ENCODE measurements at places on chromosomes 12 and 14.

GRCh38 chr14:60590991-60591414 lies 58.3 kb downstream of the SIX1 start:
- no peak for DNase-seq

DNA sequence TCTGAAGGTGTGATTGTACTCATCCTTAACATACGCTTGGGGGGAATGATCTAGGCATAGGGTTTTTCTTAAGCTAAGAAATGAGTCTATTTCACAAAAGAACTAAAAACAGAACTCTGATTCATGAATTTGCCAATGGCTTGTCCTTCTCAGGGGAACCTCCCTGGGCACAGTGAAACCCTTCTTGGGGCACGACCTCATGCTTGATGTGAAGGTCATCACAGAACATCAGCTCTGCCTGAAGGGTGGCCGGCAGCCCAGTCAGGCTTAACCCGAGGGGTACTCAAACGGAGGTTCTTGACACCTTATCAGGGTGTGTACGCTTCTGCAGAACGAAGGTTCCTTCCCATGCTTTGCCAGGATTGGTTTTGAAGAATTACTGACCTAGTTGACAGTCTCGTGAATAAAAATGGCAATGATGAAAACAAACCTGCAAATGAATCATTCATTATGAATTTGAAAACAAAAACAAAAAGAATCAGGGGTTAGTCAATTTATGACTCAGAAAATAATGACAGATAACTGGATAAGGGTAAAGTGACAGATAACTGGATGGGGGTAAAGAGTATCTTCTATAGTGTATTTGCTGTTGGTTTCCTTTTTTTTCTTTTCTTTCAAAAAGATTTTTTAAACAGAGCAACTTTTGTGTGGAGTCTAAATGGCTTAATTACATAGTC lies 86.4 kb downstream of the GALNT8 start:
- peak; percentile 41 for DNase-seq

DNA sequence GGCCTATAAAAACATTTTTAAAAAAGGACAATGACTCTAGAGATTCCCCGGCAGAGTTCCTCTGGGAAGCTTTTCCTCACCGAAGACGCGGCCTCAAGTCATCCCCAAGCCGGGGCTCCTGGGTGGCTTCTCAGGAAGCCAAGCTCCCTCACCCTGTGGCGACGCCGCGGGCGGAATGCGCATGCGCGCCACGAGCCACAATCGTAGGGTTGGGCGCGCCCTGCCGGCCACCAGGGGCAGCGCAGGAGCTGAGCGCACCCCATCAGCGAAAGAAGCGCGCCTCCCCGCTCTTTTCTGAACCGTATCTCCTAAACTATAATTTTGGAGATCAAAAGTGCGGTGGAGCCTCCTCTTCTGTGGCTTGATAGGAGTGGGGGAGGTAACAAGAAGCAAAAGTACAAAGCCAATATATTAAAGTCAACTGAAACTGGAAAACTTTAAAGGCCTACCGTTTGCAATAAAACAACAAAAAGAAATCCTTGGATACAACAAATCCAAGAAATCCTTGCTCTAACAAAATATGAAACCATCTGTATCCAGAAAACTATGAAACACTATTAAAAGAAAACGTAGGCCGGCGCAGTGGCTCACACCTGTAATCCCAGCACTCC lies 17.4 kb upstream of the CHFR start:
- DNase-seq: peak; percentile 95

- no peak for DNase-seq
These were observed 68.1 kb downstream of the CIT start for GRCh38 chr12:119809023-119809422.

DNA sequence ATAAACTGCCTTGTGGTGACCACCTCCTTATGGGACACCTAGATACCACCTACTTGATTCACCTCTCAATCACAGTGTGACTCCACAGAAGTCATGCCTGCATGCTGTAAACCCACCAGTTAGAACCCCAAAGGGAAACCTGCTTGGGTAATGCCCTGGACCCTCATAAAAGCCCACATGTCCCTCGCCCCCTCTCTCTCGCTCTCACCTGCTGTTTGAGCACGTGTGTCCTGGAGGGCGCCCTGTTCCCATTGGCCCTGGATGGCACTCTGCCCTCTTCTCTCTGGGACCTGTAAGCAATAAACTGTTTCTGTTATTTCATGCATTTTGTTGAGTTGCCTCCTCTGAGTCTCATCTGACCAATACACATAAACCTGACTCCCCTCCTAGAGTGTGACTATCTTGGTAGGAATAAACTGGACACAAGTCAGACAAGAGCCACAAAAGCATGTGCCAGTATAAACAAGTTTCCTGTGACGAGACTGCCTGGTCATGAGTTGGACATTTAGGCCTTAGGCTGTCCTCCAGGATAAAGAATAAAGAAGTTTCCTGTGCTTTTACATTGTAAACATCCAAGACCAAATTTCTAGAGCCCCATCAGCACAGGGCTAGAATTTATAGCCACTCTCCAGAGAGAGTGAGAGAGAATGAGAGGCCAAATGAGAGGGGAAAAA lies 8.6 kb downstream of the IFI27L2 start:
- DNase-seq: no peak

DNA sequence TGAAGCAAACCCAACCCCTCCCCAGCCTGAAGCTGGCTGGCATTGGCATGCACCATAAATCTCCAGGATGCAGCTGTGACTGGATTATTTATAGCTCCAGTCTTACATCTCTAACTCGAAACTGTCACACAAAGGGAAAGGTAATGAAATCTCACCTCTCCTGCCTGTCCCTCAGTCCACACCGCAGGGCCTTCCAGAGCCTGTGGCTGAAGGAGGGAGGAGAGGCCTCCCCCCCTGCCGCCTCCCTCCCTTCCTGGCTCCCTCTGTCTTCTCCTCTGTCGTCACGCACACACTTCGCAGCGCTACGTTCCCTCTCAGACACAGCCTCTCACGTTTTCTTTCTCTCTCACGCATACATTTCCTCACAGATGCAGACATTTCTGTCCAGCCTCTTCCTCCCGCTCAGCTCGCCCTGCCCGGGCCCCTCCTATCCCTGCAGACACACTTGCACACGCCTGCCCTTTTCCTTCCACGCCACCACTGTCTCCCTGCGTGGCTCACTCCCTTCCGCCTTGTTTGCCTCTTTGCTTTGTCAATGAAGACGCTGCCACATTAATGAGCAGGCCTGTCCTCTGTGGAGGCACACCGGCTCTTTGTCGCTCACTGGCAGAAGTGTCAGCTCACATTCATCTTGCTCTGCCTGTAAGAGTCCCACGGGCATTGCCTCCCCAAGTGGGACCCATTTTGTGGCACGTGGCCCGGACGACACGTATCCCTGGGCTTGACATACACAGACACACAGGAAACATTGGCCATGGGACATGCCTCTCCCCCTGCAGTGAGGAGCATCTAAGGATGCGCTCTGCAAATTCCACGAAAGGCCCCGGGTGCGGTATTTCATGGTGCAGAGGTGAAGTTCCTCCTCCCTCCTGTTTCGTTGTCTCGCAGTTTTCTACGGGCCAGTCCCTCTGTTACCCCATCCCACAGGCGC lies 27.9 kb downstream of the IRF2BPL start:
- DNase-seq: peak; percentile 28

- peak; percentile 70 for DNase-seq
These were observed 69.4 kb downstream of the ATXN2 start for GRCh38 chr12:111529424-111530368.

DNA sequence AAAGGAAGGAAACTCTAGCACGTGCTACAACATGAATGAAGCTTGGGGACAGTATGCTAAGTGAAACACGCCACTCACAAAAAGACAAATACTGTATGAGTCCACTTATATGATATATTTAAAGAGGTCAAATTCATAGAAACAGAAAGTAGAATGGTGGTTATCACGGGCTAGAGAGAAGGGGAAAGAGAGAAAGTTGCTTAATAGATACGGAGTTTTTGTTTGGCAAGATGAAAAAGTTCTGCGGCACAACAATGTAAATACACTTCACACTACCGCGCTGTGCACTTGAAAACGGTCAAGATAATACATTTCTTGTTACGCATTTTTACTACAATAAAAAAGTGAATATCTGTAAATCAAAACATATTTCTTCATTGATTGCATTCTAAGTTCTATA lies 37.3 kb downstream of the FBLN5 start:
- no peak for DNase-seq

GRCh38 chr14:53767566-53767965 lies 189.1 kb downstream of the BMP4 start:
- no peak for DNase-seq

DNA sequence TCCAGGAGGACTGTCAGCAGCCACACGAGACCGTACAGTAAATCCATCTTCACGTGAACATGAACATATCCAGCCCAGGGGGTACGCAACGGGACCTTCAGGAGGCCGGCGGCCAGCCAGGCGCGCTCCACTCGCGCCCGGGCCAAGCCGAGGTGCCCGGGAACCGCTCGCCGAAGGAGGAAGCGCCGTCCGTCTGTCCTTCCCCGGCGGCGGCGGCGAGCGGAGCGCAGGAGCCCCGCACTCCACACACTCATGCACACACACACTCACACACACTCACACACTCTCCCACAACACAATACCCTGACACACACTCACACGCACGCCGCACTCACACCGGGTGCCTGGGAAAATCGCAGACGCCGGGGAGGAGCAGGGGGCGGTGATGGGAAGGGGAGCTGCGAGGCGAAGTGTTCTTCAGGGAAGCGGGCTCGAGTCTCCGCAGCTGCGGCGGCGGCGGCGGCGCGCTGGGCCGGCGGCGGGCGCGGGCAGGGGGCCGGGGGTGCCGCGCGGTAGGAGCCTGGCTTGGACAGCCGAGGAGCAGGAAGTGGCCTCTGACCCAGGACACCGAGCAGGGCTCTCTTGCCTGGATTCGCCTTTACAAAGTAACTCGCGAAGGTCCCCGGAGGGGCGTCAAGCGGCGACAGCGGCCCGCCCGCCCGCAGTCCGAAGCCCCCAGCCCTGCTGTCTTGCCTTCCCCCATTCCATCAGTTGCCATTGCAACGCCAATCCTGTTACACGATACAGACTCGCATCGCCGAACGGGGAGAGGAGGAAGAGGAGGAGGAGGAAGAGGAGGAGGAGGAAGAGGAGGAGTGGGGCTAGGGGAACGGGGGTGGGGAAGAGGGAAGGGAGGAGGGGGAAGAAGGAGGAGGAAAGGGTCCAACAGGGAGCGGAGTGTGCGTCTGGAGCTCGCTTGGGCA lies 601 bp downstream of the MDGA2 start:
- no peak for DNase-seq

DNA sequence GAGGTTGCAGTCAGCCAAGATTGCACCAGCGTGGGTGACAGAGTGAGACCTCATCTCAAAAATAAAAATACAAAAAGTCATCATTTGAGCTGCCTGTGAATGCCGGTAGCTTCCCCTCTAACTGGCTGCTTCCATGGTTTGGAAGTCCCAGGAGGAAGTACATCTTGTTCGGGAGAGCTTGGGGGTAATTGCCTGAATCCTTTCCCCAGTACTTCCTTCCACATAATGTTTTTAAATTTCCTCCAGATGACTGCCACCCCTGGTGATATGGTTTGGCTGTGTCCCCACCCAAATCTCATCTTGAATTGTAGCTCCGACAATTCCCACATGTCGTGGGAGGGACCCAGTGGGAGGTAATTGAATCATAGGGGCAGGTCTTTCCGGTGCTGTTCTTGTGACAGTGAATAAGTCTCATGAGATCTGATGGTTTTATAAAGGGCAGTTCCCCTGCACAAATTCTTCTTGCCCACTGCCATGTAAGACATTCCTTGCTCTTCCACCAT lies 87.2 kb downstream of the SPRING1 start:
- DNase-seq: no peak

DNA sequence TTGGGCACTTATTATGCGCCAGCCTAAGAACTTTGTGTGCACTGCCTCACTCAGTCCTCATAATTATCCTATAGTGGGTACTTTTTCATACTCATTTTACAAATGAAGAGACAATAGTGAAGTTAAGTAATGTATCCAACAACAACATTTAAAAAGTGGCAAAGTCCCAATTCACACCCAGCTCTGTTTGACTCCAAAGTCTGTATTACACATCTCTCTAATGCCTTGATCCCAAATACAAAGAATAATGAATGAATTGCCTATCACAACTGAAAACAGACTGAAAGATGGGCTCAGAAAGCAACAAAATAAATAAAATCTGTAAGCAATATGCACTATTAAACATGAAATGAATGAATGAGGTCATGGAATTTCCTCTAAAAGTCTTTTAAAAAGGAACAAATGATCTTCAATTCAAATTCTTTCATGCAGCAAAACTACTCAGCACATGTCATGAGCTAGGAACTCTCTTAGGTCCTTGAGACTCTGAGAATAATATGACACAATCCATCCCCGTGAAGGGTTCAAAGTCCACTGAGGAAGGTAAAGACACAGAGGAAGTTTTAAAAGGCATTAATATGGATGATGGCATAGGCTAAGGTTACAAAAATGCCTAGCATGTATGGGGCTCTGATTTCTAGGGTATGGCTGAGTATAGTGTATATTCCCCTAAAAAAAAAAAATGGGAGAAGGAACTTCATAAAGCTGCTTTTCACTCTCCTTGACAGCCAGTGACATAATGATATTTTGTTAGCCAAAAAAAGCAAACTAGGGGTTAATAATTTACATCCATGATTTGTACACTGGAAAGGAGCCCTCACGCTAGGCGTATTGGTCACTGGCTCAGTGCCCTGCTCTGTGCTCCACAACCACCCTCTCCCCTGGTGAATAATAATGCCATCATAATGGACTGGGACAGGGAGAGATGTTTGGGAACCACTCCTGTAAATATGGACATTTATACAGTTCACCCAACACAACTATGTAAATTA lies 103.4 kb downstream of the SLC2A13 start:
- DNase-seq: no peak

- DNase-seq: no peak
These were observed 78.7 kb downstream of the HECTD1 start for GRCh38 chr14:31128601-31129526.

GRCh38 chr12:82746668-82747067 lies 60.0 kb downstream of the TMTC2 start:
- no peak for DNase-seq

DNA sequence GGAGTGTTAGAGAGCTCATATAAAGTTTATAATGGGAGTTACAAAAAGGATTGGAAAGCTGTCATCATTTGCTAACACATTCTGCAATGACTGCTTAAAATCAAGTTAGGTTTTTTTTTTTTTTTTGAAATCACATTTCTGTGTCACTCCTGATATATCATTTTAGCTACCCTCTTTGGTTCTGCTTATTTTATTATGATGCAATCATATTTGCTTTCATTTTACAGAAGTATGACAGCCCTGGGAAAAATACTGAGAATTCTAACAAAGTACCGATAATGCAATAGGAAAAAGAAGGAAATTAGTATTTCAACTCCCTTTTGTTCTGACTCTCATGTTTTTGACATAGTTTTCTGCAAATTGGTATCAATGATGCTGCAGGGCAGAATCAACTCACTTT lies 71.6 kb upstream of the MDGA2 start:
- DNase-seq: no peak
